Stimulated activated CD4-positive, alpha-beta T cell treated with anti-CD3 and anti-CD28 coated beads, Interleukin-15, amount 100 ng/mL, for 1 hour (primary cell): ENCODE measurements at places on chromosomes 2 and 18.

DNA sequence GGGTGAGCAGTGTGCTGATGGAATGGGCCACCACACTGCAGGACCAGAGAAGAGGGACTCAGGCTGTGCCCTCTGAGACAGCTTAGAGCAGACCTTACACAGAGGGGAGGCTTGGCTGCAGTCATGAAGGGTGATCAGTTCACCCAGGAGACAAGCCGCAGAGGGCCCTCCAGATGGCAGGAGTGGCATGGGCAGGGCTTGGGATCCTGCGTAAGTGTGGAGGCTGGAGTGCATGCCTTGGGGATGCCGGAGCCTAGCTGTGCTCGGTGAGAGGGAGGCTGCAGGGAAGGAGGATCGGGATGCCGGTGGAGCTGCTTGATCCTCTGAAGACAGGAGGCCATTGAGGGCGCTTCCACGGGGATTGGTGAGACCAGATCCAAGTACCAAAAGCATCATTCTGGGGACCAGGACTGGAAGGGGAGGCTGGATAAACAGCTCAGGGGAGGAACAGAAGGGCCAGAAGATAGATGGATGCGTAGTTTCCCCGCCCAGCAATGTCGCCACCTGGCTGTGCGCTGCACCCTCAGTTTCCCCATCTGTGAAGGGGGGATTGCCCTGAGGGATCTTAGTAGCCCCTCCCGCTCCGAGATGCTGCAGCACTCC is 163.4 kb downstream of the INHBB start:
- no peak for DNase-seq

DNA sequence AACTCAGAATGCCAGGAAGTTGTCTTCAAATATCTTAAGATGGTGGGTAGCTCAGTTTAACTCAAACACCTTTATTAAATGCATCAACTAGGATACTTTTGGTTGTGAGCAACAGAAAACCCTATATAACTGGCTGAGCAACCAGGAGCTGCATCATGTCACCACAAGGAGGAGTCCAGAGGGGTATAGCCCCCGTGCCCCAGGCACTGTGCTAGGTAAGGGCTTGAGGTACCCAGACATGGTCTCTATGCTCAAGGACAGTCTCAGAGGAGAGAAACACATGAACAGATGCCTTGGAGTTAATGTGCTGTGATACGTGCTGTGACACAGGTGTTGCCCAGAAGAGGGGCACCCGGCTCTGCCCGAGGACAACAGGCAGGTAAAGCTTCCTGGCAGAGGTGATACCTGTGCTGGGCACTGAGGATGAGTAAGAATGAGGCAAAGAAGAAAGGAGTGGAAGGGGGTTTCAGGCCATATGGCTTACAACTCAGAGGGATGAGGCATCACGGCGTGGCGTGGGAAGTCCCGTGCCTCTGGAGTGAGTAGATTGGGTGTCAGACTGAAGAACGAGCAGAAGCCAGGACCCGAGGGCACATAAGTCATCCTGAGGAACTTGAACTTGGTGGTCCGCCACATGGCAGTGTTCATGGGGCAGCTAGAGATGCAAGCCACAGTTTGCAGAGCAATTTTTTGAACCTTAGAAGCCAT is 32.0 kb upstream of the CAB39 start:
- no peak for DNase-seq

- no peak for DNase-seq
Measured at GRCh38 chr2:207224791-207225482, 59.2 kb upstream of the KLF7 start.

DNA sequence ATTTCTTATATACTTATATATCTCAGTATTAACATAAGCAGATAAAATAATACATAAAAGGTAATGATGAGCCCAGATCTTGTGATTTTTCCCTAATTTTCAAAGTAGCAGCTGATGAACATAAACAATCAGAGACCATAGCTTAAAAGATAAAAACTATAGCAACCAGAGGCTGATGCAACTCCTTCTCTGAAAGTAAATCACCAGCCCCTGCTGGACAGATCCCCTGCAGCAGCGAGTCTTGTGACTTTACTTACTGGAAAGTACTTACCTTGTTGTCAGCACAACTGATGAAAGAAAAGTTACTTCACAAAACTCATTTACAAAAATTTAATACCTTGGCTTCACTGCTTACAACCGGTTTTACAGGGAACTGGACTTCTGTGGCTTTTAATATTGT is 67.3 kb downstream of the GORASP2 start:
- no peak for DNase-seq

DNA sequence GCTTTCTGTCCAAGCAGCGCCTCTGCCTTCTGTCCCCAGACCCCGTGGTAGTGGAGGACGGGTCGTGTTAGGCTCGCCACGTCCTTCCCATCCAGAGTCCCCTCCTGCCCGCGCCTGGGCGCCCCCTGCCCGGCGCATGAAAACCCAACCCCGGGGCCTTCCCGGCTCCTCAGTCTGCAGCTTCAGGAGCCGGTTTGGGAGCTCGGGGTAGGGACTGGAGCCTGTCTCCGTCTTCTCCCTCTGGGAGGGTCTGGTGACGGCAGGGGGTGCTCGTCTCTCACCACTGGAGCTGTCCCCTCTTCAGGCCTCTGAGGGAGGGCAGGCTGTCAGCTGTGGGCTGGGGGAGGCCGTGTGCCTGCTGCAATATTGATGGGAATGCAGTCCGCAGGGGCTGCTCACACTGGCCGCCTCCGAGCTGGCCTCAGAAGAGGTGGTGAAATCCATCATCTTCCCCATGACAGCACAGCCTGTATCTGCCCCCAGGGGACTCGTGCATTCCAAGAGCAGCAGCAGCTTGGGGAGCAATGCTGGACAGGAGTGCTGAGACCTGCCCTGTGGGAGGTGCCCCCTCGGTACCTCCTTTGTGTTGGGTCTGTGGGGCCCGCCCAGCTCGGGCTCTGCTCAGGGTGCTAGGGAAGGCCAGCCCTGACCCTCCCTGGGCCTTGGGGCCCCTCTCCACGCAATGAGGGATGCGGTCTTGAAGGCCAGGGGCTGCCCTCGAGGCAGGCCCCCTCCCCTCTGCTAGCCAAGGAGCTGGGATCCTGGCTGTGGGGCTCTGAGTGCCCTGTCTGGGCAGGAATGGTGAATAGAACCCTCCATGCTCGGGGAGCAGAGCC is 17.8 kb upstream of the KLHL30 start:
- no peak for DNase-seq

DNA sequence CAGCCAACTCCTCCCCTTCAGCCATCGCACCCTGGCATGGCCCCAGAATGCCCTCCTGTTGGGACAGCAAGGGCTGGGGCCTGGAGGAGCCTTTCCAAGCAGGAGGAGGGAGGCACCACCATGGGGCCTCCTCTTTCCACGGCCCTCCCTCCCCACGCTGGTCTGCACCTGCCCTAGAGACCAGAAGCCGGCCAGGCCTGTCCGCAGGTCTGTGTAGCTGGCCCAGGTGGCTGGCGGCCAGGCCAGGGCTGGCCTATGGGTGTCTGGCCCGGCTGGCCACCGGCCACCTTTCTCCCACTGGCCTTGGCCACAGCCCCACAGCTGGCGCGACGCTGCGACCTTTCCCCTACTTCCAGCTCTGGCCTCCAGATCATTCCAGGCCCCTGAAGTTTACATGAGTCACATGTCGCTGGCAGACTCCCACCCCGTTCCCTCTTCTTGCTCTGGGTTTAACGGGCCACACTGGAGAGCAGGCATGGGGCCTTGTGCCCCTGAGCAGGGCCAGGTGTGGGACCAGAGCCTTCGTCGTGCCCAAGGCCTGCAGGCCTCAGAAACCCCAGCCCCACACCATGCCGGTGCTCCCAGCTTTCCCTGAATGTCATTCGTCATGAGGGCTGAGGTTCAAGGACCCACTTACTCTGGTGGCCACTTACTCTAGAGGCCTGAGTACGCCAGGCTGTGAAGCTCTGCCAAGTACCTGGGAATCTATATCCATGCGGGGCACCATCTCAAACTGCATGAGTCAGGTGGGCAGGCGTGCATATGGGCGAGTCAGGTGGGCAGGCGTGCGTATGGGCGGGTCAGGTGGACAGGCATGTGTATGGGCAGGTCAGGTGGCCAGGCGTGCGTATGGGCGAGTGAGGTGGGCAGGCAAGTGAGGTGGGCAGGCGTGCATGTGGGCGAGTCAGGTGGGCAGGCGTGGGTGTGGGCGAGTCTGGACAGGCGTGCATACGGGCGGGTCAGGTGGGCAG is 33.3 kb upstream of the KLF11 start:
- DNase-seq, result no peak

GRCh38 chr2:201396595-201396994 is 39.5 kb upstream of the FLACC1 start:
- DNase-seq, result no peak

GRCh38 chr2:9780368-9781130 is 62.7 kb upstream of the TAF1B start:
- DNase-seq, result no peak

- no peak for DNase-seq
Measured at GRCh38 chr2:216339456-216340279, 32.6 kb downstream of the MARCHF4 start.

DNA sequence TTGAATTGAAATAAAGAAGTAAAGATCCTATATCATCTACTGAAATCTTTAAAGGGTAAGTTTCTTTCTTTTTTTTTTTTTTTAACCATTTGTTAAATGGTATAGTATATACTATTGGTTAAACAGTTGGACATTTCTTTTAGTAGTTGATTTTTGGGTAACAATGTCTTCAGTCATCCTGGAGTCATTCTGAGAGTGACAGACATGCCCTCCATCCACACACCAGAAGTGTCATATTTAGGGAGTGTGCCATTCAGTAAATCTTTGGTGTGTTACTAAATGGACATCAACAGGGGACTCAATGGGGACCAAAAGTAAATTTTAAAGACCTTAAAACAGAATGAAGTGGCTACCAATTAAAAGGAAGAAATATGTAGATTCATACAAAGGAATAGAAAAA is 50.8 kb upstream of the SLC39A10 start:
- no peak for DNase-seq

GRCh38 chr2:36570416-36570815 is 27.6 kb downstream of the FEZ2 start:
- DNase-seq, result no peak

GRCh38 chr2:41899189-41899588 is 148.6 kb upstream of the PKDCC start:
- DNase-seq, result no peak

DNA sequence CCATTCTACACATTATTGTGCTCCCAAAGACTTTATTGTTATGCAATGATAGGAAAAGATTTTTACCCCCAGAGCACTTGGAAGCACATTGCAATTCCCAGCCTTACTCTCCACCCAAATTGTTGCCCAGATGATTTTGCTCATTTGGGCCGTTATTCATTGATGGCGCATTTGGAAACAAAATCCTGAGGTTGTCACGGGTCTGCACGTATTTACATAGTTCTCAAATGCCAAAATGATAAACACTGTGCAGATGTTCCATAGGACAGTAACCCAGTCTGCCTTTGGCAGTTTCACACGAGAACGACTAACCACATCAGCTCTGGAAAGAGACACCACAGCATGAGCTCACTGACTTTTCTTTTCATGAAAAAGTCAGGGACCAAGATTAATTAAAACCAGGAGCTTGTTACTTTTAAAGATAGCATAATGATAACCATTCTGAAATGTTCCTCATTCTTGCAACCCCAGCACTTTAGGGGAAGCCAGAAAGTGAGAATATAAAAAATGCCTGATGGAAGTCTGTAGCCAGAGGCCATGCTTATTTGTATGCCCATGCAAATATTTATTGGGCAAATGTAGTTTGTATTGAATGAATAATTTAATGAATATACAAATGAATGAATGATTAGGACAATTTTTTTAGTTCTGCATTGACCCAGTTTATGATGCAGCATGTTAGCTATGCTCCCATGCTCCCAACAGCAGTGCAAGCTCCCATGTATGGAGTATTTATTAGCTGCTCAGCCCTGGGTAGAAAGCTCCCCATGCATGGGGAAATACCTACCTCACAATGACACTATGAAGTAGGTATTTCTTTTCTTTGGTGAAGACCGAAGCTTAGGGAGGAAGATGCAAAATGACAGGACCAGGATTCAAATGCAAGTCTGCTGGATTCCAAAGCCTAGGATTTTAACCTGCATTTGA is 84.6 kb downstream of the MAIP1 start:
- DNase-seq, result no peak

GRCh38 chr2:65345631-65346030 is 86.8 kb downstream of the SPRED2 start:
- no peak for DNase-seq

GRCh38 chr2:191252699-191253098 is 7.5 kb downstream of the MYO1B start:
- no peak for DNase-seq

- no peak for DNase-seq
Measured at GRCh38 chr2:104897515-104898184, 43.7 kb downstream of the POU3F3 start.
